ENCODE measurements at places on chromosomes 13 and 19.

DNA sequence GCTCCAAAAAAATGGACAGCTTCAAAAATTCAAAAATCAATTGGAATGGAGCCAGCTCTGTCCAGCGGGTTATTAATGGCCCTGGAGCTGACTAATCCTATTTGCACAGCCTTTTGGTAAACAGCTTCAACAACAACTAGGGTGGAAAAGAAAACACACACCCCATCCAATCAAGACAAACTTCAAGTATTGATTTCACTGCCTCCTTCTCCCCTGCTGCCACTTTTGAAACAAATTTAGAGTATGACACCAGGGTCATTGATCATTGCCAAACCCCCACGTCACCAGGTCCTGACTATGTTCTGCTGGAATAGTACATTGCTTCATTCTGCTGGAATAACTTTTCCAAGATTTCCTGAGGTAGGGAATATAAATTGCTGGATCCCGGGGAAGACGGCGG, 56.8 kb upstream of the GTF3A start:
- no peak for DNase-seq

DNA sequence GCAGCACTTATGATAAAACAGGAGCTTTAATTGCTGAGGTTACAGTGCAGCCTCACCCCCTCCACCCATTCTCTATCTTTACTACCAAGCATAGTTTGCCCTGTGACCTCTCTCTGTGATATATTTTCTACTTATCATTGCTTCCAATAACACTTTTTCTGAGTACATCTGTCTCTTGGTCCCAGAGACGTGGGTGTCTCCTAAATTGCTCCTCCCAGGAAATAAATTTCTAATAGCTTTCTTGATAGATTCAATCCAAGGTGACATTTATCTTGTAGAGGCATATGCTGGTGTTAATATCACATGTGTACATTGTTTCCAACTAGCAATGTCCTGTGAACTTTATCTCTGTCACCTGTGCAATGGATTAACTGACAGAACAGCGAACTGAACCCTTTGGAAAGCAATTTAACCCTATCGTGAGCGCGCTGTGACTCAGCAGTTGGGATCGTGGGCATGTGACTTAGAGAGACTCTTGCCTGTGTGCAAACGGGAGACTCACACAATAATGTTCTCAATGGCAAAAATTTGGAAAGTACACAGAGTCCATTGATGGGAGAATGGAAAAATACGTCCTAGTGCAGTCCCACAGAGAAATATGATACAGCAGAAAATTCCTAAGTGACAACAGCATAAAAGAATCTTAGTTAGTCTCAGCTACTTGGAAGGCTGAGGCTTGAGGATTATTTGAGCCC, 7.0 kb upstream of the MAP2K2 start:
- no peak for DNase-seq

DNA sequence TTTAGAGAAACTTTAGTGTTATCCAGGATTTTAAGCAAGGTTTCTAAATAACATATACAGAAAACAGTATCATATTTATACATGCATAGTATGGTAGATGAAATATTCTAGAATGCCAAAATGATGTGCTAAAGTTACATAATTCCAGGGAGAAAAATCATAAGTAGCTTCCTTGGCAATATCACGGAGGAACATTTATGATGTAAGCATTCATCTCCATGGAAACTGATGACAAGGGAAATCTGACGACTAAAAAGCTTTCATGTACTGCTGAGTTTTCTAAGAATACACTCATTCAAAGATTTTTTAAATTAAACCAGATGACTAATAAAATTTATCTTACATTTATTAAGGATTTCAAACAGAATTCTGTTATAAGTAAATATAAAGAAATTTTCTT, 4.7 kb downstream of the TEX30 start:
- no peak for DNase-seq

DNA sequence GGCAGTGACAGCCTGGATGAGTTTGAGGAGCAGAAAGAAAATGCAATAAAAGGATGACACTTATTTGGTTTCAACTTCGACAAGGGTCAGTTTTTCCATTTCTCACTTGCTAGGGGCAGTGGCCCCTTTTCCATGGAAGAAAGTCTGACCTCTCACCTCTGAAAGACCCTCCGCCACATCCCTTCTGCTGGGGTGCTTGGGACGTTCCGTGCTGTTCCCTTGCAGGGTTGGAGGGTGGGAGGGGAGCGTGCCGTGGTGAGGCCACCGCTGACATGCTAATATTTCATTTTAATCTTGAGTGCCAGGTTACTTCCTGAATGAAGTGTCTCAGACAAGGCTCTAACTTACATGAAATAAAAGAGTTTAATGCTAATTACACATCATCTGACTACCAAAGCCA, 5.2 kb upstream of the ZNF536 start:
- DNase-seq: no peak

GRCh38 chr13:43939086-43939485, 59.4 kb downstream of the LACC1 start:
- no peak for DNase-seq

DNA sequence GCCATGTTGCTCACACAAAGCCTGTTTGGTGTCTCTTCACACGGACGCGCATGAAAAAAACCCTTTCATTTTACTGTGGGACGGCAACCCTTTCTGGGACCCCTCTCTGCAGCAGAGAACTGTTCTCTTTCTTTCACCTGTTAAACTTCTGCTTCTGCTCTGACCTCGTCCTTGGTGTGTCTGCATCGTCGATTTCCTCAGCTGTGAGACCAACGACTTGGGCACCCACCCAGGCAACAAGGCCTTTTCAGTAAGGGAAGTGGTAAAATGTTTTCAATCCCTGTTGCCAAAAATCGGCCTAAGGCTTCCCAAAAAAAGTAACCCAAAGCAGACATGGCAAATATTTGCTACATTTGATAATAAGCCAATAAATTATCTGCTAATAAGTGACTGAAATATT, 515.3 kb downstream of the IRS2 start:
- DNase-seq: no peak

DNA sequence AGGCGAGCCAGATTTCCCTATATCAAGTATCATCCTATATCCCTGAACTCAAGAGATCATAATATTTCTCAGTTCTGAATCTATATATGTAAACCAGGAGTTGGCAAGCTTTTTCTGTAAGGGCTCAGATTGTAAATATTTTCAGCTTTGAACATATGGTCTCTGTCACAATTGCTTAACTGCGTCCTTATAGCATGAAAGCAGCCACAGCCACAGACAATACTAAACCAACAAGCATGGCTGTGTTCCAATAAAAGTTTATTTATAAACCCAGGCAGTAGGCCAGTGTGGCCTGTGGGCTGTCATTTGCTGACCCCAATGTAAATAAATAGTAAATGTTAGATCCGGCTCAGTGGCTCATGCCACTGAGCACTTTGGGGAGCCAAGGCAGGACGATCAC, 12.2 kb upstream of the MYH14 start:
- DNase-seq: no peak

DNA sequence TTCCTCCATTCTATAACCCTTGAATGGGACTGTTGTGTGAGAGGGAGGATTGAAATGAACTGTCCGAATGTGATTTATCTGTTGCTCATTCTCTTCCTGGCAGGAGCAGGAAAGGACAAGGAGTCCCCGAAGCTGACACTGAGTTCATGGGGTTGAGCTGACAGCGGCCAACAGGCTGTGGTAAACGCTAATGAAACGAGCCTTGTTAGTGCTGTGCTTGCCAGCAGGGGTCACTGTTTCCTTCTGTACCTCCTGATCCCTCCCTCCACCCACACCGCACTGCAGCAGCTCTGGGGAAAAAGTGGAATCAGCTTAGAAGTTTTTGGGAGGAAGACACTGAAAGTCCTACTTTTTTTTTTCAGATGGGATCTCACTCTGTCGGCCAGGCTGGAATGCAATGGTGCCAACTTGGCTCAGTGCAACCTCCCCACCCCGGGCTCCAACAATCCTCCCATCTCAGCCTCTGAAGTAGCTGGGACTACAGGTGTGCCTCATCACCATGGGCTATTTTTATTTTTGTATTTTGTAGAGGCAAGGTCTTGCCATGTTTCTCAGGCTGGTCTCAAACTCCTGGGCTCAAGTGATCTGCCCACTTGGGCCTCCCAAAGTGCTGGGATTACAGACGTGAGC, 6.7 kb upstream of the ZNF761 start:
- DNase-seq: peak; percentile 45

GRCh38 chr19:38265213-38265861, 964 bp downstream of the SPINT2 start:
- no peak for DNase-seq

DNA sequence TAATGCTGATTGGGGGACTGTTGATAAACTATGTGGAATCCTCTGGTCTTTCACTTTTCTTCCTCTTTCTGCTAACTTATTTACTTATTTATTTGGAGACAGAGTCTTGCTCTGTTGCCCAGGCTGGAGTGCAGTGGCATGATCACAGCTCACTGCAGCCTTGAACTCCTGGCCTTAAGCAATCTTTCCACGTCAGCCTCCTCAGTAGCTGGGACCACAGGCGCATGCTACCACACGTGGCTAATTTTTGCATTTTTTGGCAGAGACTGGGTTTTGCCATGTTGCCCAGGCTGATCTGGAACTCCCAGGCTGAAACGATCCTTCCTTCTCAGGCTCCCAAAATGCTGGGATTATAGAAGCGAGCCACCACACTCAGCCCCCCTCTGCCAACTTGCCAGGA, 77.5 kb downstream of the ELF1 start:
- no peak for DNase-seq

DNA sequence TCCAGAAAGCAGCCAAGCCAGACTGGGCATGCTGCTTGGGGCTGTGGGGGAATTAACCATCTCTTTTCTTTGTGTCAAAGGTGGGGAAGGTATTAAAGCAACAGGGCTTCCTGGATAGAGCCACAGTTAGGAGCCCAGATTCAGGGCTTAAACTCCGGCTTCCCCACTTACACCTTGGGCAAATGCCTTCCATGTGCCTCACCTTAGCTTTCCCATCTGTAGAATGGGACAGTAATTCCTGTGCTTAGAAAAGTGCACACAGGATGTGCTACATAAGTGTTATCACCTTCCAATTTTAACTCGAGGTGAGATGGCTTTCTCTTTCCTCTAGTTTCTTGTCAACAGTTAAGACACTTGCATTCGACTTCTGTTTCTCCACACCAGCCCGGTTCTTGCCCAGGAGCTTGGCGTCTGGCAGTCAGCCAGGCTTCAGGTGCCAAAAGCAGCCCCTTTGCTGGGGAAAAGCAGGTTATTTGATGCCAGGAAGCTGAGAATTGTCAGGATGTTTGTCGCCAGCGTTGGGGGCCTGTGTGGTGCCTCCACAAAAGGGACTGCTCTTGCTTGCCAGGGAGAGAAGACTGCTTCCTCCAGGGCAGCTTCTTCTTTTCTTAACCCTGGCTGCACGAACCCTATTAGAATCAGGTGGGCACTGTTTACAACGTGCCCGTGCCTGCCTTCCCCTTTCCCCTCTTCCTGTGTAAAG, 79.2 kb downstream of the SIPA1L3 start:
- DNase-seq: no peak

DNA sequence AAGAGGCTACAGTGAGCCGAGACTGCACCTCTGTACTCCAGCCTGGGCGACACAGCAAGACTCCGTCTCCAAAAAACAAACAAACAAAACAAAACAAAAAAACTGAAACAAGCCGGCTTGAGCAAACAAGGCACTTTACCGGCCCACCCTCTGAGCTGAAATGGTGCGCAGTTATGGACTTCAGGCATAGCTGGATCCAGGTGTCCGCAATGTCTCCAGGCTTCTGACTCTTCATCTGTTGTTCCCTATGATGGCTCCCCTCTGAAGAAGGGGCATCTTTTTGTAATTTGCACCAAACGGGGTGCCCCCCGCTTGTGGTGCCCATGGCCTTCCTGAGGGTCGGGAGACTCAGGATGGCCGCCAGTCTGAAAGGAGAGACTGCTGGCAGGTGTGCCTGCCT, 6.2 kb downstream of the C2CD4C start:
- no peak for DNase-seq

DNA sequence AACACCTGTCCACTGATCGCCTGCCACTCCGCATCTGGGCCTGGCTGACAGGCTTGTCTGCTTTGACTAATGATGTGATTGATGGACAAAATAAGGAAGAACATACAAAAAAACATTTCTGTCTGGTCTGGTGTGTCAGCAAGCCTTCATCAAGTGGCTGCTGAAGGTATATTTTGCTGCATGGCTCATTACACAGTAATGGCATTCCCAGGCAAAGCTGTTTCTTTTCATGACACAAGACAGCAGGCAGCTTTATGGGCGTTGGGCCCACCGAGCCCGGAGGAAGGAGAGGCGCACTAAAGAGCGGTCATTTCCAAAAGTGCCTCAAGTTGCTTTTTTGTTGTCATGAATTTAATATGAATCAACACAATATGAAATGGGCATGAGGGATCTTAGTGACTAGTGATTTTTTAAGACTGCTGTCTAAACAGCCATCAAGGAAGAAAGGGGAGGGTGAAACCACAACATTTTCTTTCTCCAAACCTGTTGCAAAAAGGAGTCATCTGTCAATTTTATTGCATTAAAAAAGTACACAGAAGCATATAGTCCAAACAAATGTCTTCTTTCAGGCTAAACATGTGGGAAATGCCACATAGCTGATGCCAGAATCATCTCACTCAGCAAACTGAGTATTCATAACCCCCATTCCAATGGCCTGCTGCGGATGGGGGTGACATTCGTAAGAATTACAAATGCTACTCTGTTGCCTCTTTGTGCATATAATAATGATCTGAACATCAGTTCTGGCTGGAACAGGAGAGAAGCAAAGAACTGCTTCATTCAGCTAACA, 476.6 kb downstream of the ZNF536 start:
- DNase-seq: no peak

DNA sequence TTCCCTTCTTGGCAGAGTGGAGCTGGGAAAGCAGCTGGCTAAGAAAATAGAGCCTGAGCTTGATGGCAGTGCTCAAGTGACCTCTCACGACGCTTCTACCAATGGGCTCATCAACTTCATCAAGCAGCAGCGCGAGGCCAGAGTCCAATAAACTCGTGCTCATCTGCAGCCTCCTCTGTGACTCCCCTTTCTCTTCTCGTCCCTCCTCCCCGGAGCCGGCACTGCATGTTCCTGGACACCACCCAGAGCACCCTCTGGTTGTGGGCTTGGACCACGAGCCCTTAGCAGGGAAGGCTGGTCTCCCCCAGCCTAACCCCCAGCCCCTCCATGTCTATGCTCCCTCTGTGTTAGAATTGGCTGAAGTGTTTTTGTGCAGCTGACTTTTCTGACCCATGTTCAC, 4.3 kb upstream of the PDCD2L start:
- peak; percentile 22 for DNase-seq

DNA sequence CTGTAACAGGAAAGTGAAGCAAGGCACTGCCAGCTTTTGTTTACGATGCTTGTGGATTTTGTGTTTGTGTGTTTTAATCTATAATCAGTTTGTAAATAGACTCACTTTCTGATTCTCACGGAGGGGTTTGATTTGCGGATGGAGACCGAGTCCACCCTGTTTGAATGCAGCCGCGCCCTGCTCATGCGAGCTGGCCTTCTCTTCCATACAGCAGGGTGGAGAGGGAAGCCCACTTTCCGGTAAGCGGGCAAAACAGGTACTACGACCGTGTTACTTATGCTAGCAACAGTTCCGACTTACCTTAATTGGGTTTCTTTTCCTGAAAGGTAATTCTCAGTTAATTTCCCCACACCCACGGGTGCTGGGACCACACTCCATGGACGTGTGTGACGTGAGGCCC, 33.1 kb downstream of the ADPRHL1 start:
- no peak for DNase-seq

GRCh38 chr19:55855160-55855559, 18.8 kb downstream of the NLRP4 start:
- no peak for DNase-seq
